ENCODE measurements at places on chromosomes 3 and 15.

DNA sequence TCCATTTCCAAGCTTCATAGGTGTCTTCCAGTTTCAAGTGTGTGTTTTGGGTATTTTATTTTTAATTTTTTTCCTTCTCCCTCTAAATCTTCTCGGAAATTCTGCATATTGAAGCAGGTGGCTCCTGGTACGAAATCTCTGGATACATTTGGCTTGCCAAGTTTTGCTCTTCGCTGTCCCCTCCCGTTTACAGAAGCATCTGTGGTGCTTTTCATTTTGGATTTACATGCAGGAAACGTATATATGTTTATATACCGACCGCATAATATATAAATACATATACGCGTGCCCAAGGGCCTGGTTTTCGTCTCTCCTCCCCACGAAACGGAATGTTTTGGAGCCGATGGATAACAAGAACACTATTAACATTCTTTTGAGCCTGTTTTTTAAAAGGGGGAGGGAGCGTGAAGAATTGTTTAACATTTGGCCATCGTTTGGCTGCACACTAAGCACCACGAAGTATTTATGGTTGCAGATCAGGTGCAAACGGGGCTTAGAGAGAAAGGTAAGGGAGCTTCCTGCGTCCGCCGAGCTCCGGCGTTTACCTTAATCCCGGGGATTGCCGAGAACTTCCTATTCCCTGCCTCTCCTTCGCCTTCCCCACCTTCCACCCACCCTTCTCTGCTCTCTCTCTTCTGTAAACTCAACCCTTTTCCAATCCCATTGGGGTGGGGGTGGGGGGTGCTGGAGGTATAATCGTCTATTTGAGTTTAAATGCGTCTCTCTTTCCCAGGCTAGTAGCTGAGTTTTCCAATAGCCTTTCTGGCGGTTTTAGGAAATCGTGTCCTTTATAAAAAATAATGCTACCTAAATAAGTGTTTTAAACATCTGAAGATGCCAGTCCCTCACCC, 1.1 kb upstream of the NLGN1 start:
- DNase-seq: no peak

- DNase-seq: no peak
Measured at GRCh38 chr15:65369651-65370050, 8.2 kb downstream of the IGDCC3 start.

- peak; percentile 15 for DNase-seq
Measured at GRCh38 chr15:39887832-39888231, 32.2 kb downstream of the GPR176 start.

GRCh38 chr3:187856555-187856954, 111.3 kb upstream of the BCL6 start:
- no peak for DNase-seq

DNA sequence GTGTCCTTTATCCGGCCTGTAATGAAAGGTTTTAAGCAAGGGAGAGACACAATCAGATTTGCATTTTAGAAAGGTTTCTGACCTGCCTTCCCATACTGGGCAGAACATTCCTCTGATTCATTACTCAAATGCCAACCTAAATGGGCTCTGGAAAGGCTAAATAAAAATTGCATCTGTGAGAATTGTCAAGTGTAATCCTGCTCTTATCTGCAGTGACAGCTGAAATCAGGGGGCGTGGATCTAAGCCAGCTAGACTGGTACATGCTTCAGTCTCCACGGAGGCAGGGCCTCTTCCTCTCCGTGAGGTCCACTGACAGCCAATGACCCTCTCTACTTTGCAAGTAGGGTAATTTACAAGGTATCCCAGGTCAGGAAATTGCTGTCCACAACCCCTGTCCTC, 32.5 kb upstream of the MINAR1 start:
- DNase-seq: no peak

DNA sequence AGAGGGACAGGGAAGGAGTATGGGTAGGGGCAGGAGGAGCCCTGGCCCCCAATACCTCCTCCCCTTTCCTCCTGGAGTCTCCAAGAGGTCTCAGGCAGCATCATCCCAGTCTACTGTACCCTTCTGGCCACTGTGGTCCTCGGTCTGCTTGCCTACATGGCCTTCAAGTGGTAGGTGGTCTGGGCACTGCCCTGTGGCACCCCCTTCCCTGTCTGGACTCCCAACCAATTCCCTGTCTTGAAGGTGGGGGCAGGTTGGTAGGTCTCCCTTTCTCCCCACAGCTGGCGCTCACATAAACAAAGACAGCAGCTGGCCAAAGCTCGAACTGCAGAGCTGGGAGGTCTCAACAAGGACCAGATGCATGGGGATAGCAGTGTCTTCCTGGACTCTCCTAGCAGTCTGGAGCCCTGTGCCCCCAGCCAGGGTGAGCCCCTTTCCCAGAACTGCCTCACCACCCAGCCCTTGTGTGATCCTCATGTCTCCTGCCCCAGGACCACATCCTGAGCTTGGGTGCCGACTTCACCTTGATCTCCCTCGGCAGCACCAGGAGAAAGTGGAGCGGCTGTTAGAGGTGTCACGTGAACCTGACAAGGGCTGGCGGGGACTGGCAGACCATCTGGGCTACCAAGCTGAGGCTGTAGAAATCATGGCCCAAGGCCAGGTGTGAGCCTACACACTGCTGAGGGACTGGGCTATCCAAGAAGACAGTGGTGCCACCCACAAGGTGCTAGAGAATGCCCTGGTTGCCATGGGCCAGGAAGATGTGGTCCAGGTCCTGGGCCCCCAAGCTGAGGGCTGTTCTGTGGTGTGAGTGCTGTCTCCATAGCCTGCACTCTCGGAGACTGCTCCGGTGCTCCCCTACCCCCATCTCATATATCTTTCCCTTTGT, 33.1 kb downstream of the NBEAL2 start:
- no peak for DNase-seq

- DNase-seq: no peak
Measured at GRCh38 chr3:186843039-186843432, 526 bp downstream of the ADIPOQ start.

DNA sequence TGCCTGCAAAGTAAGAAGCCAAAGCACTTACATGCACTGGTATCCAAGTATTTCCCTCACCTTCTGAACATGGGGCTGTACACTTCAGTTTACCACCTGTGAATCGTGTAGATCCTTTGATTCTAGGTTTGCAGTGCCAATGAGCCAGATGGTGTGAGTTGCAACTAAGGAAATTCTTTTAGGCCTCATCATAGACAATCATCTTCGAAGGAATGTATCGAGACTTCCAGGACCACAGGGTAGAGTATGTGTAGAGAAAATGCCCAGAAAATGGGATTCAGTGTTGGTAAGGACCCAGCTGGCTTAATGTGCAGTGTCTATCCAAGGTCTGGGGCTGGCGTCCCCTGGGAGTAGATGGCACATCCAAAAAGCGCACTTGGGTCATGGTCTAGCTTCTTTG, 323.2 kb upstream of the TPM1 start:
- DNase-seq: no peak

- DNase-seq: no peak
Measured at GRCh38 chr15:33587773-33588172, 277.0 kb downstream of the RYR3 start.

- DNase-seq: no peak
Measured at GRCh38 chr3:177541541-177541940, 344.3 kb upstream of the TBL1XR1 start.

DNA sequence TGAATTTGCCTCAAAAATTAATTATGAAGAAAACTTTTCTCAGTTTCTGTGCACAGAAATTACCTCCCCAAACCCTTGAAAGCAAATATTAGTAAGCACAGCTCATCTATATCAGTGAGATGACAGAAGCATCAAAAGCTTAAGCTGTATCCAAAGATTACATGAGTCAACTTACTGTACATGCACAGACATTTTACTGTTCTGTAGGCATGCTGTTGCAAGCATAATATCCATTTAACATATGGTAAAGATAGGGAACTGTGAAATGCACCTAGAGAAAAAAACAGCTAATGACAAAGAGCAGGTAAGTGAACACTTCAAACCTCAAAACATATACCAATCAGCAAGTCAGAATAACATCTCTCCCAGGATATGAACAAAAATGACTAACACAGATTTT, 20.9 kb downstream of the SHOX2 start:
- no peak for DNase-seq

- DNase-seq: peak; percentile 20
Measured at GRCh38 chr15:23532024-23532423, 33.5 kb upstream of the MKRN3 start.

GRCh38 chr3:149167898-149168297, 38.5 kb downstream of the HPS3 start:
- no peak for DNase-seq

DNA sequence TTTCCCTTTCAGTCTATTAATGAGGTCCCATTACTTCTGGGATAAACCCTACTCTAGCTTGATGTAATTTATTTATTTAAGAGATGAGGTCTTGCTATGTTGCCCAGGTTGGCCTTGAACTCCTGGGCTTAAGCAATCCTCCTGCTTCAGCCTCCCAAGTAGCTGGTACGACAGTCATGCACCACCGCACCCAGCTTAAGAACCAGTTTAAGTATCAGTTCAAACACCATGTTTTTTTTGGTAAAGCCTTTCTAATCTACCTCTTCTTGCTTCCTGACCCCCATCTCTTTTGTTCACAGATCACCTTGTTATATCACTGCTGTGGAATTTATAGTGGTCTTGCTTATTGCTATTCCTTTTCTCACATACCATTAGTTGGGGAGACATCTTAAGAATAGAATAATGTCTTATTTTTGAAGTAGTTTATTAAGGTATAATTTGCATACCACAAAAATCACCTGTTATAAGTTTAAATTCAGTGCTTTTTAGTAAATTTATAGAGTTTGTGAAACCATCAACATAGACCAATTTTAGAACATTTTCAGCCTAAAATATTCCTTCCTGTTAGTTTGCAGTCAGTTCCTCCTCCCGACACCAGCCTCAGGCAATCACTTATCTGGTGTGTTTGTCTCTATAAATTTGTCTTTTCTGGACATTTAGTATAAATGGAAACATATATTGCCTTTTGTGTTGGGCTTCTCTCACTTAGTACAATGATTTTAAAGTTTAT, 257.9 kb downstream of the PDCD6IP start:
- no peak for DNase-seq

GRCh38 chr3:171883893-171884279, 40.7 kb downstream of the TMEM212 start:
- no peak for DNase-seq

DNA sequence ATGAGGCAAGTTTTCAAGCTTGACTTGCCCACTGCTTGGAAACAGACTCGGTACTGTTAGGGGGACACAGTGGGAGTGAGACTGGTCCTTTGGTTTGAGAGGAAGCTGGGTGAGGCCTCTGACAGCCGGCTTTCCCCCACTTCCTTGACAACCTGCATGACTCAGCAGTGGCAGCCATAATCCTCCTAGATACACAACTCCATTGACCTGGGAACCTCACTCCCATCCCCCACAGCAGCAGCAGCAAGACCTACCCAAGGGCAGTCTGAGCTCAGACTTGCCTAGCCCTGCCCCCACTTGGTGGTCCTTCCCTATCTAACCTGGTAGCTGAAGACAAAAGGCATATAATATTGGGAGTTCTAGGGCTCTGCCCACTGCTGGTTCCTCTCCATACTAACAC, 1043.5 kb upstream of the ALCAM start:
- no peak for DNase-seq

DNA sequence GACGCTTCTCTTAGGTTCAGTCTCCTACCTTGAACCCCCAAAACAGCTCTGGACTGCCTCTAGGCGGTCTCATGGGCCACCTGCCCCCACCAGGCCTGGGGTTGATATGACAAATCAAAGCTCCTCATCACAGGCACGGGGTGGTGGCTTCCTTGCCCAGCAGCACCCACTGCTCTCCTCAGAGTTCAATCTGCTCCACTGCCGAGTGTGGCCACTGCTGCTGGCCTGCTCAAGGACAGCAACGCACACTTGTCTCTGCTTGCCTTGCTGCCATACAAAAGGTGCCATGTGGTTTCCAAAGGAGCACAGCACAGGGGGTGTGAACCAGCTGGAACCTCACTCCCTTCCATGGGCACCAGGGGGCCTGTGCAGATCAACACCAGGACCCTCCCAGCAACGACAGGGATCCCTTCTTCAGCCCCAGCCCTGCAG, 10.2 kb downstream of the KBTBD13 start:
- no peak for DNase-seq

- DNase-seq: no peak
Measured at GRCh38 chr15:51759557-51760070, 8.2 kb downstream of the TMOD2 start.

GRCh38 chr15:45314960-45315359, 62.9 kb downstream of the SLC28A2 start:
- no peak for DNase-seq

DNA sequence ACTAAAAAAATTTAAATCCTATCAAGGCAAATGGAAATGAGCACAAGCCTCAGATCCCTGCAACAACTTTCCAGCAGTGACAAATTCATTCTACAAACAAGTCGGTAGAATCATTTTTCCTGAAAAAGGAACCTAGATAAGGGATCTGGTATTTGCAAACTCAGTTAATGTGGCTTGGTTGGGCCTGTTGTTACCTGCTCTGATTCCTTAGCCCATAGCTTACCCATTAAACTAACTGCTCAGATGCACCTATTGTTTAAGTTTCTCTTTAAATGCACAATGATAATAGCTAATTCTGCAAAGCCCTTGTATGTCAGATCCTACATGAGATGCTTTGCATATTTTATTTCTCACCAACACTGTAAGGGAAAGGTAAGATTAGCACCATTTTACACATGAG, 377.4 kb upstream of the RGMA start:
- no peak for DNase-seq

DNA sequence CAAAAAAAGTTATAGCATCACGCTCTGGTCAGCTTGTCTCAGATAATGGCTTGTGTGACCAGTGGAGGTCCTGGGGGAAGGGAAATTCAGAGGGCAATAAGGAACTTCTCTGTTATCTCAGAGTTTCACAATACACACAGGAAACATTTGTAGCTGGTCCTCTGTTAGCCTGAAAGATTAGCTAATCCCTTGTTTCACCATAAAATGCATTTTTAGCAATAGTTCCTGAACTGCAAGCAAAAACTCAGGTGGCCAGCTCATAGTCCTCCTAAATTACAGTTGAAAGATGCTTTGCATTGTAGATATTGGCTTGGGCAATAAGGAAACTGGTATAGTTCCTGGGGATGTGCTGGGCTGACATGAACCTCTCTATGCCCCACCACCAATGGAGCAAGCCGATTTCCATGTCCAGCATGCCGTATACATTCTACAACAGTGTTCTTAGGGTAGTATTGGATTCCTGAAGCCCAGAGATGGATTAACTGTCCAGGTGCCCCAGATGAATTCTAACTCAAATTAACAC, 141.5 kb upstream of the TBL1XR1 start:
- no peak for DNase-seq

DNA sequence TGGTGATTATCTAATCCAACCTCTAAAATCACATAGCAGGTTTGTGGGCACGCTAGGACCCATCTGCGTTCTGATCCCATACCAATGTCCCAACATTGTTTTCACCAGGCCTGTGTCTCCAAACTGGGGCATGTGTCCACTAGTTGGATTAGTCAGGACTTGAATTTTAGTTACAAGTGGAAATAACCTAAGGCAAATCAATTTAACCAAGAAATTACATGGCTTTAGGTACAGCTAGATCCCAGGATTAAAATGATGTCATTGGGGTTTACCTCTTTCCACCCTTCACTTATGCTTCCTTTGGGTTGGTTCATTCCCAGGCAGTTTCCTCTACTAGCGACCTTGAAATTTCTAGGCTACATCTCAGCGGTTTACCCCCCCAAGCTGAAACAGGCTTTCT, 47.2 kb upstream of the PXYLP1 start:
- DNase-seq: no peak
